ENCODE measurements at places on chromosomes 13 and 19.

GRCh38 chr19:3154957-3155736 is 19.3 kb downstream of the GNA15 start:
- DNase-seq: peak; percentile 55

DNA sequence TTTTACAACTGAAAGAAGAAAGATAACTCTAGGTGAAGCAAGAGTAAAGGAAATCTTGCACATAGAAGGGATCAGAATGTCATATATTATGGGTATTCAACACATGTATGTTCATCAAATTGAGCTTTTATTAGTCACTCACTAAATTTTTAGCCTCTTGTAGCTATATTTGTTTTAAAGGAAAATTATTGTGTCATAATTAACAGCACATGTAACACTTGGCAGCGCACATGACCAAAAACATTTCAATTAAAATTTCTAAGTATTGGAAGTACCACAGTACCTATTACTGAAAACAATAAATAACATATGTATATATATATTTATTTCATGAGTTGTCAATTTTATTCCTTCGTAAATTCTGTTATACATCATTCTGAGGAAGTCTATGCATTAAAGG is 2800.4 kb downstream of the PCDH9 start:
- no peak for DNase-seq

DNA sequence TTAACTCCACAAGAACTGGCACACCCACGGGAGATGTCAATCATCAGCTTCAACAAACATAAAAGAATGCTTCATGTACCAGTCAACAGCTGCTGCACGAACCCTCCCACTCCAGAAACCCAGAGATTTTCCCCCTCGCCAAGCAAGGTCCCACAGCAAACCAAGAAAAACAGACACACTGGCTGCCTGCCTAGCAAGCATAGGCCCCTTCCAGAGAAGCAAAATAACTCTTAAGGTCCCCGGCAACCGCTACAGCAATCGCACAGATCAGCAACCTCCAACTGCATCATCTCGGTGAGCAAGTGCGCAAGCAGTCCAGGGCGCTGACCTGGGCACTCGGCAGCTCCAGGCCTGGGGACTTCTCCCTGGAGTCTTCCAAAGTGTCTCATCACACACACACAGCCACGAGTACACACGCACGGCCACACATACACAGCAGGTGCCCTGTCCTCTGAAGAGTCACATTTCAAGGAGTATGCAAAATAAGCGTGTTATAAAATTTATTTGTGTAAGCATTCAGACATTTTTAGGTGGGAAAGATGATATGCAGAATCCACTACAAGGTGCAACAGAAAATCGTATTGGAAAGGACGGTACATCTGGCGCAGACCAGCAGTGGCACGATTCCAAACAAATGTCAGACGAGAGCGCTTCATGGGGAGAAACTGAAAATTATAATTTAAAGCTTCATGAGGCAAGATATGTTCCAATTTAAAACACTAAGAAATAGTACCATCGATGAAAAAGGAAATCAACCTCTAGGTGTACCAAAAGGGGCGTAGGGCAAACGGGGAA is 125.0 kb downstream of the STK24 start:
- no peak for DNase-seq

GRCh38 chr19:35153701-35154524 is 622 bp upstream of the FXYD5 start:
- peak; percentile 48 for DNase-seq

GRCh38 chr19:3146677-3147100 is 10.9 kb downstream of the GNA15 start:
- peak; percentile 35 for DNase-seq

DNA sequence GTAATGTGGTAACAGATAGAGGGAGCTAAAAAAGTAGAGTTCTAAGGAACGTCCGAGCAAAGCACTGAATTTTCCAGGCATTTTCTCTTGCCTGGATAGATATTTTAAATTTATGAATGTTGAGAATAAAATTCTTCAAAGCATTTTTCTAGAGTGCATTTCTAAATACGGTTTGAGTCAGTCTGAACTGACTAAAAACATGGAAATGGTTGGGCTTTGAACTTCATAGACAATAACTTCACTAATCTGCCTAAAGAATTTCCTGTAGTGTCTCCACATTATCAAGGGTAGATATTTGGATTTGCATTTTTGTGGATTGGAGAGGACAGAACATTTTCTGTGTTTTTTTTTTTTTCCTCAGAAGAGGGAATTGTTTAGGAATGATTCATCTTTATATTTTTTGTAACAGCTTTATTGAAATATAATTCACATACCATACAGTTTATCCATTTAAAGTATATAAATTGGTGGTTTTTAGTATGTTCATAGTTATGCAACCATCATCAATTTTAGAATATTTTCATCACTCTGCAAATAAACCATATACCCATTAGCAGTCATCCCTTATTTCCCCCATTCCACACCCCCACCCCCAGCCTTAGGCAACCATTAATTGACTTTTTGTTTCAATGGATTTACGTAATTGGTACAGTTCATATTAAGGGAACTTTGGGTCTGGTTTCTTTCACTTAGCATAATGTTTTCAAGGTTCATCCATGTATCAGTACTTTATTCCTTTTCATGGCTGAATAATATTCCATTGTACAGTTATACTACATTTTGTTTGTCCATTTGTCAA is 20.7 kb downstream of the GARRE1 start:
- DNase-seq: no peak
